Bone marrow (tissue), 2 donors: ENCODE measurements at places on chromosomes 16 and 17.

DNA sequence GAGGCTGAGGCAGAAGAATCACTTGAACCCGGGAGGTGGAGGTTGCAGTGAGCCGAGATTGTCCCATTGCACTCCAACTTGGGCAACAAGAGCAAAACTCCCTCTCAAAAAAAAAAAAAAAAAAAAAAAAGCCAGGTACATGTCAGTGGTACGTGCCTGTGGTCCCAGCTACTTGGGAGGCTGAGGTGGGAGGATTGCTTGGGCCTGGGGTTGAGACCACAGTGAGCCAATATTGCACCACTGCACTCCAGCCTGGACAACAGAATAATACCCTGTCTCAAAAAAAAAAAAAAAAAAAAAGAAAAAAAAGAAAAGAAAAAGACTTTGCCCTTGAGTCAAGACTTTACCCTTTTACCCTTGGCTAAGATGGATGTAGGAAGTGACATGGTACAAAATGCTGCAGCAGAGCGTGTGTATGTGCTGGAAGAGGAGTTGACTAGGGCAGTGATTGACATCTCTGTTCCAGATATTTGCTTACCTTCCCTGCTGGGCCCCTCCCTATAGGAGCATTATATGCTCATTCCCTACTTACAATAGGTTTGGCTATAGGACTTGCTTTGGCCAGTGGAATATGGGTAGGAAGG lies 10.6 kb downstream of the STX4 start:
- DNase-seq = no peak

DNA sequence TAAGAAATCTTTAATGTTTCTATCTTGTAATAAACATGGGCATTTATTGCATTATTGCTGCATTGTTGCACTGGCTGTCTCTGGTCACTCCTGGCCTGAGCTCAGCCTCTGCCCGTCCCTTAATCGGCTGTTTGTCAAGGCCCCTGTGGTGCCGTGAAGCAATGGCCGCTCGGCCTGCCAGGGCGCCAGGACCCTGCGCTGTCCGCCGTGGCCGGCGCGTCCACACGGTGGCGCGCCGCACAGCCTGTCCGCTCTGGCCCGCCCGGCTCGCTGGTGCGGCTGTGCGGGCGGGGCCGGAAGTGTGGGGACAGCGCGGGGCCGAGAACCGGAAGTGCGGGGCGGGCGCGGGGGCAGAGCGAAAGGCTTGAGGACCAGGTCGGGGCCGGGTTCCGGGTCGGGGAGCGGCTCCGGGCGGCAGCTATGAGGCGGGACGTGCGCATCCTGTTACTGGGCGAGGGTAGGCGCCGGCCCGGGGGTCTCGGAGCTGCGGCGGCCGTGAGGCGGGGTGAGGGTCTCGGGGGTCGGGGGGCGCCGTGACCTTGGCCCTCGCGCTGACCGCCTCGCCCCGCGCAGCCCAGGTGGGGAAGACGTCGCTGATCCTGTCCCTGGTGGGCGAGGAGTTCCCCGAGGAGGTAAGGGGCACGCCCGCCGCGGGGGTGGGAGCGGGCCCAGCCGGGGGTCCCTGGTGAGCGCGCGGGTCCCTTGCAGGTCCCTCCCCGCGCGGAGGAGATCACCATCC lies at the start of gene RHOT2:
Gene RHOT2, plus strand, starts transcription at position 353 of the 739 bp plus-strand sequence. Its CDS starts 68 bp downstream, at position 421.
- DNase-seq = peak; percentile 88

GRCh38 chr17:77325577-77326075 lies 184.9 kb downstream of the SEC14L1 start:
- DNase-seq = no peak

GRCh38 chr16:79090966-79091365 lies 509.6 kb downstream of the MAF start:
- no peak for DNase-seq

GRCh38 chr16:4216596-4216995 lies 25.3 kb downstream of the SRL start:
- no peak for DNase-seq

GRCh38 chr16:17759451-17760390 lies 289.0 kb upstream of the XYLT1 start:
- no peak for DNase-seq

DNA sequence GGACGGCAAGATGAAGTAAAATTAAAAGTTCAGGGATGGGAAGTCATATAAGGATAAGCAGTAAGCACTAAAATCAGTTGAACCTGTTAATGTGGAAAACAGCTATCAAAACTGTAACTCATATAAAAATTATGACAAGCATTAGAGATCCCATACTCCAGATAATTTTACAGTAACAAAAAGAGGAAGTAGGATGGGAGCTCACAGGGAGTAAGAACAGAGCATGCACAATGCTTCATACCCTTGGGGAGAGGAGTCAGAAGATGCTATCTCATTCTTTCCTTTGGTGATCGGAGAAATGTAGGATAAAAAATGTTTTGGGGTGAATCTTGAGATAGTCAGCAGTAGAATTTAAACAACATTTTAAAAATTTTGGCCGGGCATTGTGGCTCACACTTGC lies 164.7 kb upstream of the CACNG5 start:
- DNase-seq = no peak

- no peak for DNase-seq
Measured at GRCh38 chr16:46632778-46633733, 11.9 kb upstream of the SHCBP1 start.

- no peak for DNase-seq
Measured at GRCh38 chr16:49603956-49604355, 230.4 kb downstream of the C16orf78 start.

- DNase-seq = no peak
Measured at GRCh38 chr17:27362909-27363308, 69.0 kb downstream of the WSB1 start.

DNA sequence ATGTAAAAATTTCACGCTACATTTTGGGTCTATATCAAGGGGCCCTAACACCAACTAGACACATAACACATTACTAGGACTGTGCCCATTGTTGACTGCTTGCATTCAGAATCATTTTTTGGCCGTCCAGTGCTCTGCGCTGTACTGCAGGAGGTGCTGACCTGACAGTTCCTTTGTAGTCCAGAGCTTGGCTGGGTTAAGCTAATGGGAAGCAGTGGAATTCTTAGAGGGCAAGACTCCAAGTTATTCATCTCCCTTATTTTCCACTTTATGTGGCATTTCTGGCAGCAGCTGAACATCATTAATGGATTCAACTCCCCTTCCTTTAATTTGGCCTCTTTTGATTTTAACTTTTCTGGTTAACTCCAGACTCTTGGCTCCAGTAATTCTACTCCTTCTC lies 351.7 kb downstream of the CDH8 start:
- no peak for DNase-seq

DNA sequence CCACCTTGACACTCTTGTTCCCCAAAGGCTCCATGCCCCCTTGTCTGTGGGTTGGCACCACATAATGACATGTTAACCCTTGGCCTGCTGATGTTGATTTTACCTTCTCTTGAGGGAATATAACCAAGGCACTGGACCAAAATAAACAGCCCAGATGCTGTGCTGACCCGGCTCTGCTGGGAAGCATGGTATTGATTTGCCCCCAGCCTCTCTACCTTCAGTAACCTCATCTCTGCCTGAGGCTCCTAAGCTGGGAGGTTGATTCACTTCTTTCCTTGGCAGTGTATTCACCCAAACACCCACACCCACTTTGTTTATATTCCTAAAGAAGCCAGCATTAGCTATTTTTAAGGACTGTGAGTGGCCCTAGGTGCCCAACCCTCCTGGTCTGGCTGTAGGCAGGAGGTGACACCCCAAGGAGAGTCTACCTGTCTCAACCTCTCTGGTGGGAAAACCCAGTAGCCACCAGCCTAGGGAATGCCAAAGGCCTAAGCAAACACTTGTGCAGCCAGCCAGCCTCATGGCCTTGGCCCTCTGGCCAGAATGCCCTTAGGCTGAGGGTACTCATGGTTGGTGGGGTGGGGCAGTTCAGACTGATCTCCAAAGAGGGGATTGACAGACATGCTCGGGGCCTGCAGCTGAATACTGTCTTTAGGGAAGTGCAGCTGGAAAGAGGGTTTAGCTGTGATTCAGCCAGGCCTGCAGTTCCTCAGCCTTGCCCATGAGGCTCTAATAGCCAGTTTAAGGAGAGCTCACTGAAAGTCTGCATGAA lies 42.7 kb downstream of the GNAO1 start:
- DNase-seq = no peak

- no peak for DNase-seq
Measured at GRCh38 chr16:26642047-26642664, 424.6 kb upstream of the C16orf82 start.

- no peak for DNase-seq
Measured at GRCh38 chr16:51648526-51648925, 497.5 kb upstream of the SALL1 start.

- DNase-seq = no peak
Measured at GRCh38 chr17:58993311-58993710, 113.4 kb downstream of the TRIM37 start.

GRCh38 chr16:80541306-80541694 lies 507 bp downstream of the DYNLRB2 start:
- DNase-seq = no peak

GRCh38 chr17:38420518-38420917 lies 7.7 kb upstream of the ARHGAP23 start:
- no peak for DNase-seq

- peak; percentile 38 for DNase-seq
Measured at GRCh38 chr17:19744922-19745757, 3.0 kb downstream of the ALDH3A1 start.

DNA sequence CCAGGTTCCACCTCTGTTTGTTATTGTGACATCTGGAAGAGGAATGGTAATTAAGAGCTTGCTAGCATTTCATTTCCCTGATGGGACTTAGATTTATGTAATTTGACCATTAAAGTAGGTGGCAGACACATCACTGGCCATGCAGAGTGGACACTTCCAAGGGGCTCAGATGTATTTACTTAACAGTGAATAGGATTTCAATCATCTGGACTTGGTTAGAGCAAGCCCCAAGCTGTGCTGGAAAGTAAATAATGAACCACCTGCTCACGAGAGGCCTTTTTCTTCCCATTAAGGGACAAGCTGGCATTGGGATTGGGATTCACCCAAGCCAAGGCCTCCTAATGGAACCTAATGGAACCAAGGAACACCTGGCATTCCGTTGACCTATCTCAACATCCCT lies 395.3 kb downstream of the HS3ST4 start:
- no peak for DNase-seq

GRCh38 chr16:996681-997080 lies 15.1 kb downstream of the SOX8 start:
- DNase-seq = no peak

- DNase-seq = no peak
Measured at GRCh38 chr17:47697906-47698711, 4.1 kb downstream of the TBKBP1 start.
